A549 treated with Hydrocortisone at 1 μM for 4 hours (cell line): ENCODE measurements at places on chromosomes 5 and 9. TPM values are rescaled to one million over a fixed set of nuclear protein-coding genes. Genes with fewer than 3 reads are reported as not detected.

SPINK6 gene
- total RNA-seq, result 0.37 to 0.73 TPM (median 0.45 TPM) in 5 replicates

C9orf72 gene
- total RNA-seq, result 3.4 to 5.2 TPM (median 4.3 TPM) in 5 replicates

CER1 gene
- total RNA-seq, result not detected in 5 replicates

IL4 gene
- not detected in 5 replicates for total RNA-seq

PCDHGB3 gene
- total RNA-seq, result 0.20 to 0.25 TPM (median 0.21 TPM) in 5 replicates

CCDC152 gene
- total RNA-seq, result not detected in 5 replicates
